ENCODE measurements at places on chromosomes 1 and 21.

GRCh38 chr1:18854331-18855025 lies 5.0 kb downstream of the TAS1R2 start:
- DNase-seq, result no peak

GRCh38 chr21:37550618-37551330 lies 184.2 kb downstream of the DYRK1A start:
- no peak for DNase-seq

GRCh38 chr21:29186246-29186645 lies 55.8 kb downstream of the MAP3K7CL start:
- no peak for DNase-seq

- no peak for DNase-seq
These were observed 5.6 kb downstream of the SLAMF8 start for GRCh38 chr1:159832309-159832708.

DNA sequence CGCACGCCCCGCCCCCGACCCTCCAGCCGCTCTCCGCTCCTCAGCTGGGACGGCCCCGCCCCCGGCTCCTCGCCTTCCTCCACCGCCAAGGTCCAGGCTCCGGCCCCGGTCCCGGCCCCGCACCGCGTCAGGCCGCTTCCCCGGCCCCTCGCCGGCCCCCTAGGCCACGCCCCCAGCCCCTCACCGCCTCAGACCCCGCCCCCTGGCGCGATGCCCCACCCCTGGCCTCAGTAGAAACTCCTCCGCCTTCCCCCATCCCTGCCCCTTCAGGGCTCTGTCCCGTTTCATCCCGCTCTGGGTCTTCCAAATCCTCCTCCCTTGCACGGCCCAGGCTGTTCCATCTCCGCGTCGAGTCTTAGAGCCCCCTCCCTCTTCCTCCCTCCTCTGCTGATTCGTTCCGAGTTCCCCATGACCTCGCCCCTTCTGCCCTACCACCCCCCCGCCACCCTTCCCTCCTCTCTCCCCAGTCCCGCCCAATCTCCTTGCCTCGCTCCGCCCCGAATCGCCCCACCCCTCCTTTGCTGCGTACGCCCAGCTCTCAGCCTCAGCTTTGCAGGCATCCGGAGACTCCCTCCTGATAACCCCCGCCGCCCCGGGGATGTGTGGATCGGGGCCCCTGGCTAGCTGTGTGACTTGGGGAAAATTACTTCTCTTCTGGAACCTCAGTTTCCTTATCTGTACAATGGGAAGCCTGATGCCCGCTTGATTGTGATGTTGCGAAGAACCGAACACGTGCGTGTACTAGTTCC lies 448 bp upstream of the ASAP3 start:
- peak; percentile 67 for DNase-seq

DNA sequence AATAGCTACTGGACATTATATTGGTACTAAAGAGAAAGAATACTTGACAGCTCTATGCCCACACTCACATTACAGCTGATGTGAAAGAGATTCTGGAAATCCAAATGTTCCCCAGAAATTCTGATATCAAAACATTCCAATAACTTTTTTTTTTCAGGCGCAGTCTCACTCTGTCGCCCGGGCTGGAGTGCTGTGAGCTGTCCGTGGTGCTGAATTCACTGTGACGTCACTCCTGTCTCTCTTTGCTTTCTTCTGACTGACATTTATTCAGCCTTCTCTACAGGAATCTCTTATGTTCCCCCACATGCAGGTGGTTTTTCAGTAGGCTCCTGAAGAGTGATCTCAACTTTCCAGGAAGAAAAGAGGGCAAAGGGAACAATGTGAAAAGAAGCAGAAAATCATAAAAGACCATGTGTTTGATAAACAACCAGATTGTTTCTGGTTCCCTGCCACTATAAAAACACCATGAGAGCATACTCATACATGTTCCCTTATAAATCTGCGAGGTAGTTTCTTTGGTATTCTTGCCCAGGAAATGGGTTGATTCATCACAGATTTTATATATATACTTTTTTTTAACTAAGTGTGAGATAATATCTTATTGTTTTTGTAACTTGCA lies 6.2 kb downstream of the S100A7A start:
- peak; percentile 38 for DNase-seq

GRCh38 chr1:212189352-212189738 lies 95.9 kb upstream of the PPP2R5A start:
- DNase-seq, result no peak

- DNase-seq, result no peak
These were observed 8.5 kb downstream of the C1orf141 start for GRCh38 chr1:67126111-67126746.

GRCh38 chr1:209710093-209710492 lies 5.4 kb downstream of the HSD11B1 start:
- DNase-seq, result no peak

- no peak for DNase-seq
These were observed 5.8 kb upstream of the EPS8L3 start for GRCh38 chr1:109769330-109770078.

DNA sequence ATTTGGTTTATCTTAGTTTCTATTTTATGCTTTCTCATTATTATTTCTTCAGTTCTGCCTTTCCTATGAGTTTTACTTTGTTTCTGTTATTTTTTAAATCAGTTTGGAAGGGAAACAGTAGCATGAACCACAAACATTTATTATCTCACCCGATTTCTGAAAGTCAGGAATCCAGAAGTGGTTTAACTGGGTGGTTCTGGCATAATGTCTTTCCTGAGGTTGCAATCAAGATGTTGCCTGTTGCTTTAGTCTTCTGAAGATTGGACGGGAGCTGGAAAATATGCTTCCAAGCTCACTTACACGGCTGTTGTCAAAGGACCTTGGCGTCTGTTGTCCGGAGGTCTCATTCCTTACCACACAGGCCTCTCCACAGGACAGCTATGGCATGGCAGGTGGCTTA lies 50.4 kb downstream of the SNRPE start:
- no peak for DNase-seq

Measured in stimulated activated CD8-positive, alpha-beta memory T cell treated with anti-CD3 and anti-CD28 coated beads, Interleukin-7, amount 100 ng/mL, for 1 hour (primary cell).